ENCODE measurements at places on chromosomes 13 and 19.

DNA sequence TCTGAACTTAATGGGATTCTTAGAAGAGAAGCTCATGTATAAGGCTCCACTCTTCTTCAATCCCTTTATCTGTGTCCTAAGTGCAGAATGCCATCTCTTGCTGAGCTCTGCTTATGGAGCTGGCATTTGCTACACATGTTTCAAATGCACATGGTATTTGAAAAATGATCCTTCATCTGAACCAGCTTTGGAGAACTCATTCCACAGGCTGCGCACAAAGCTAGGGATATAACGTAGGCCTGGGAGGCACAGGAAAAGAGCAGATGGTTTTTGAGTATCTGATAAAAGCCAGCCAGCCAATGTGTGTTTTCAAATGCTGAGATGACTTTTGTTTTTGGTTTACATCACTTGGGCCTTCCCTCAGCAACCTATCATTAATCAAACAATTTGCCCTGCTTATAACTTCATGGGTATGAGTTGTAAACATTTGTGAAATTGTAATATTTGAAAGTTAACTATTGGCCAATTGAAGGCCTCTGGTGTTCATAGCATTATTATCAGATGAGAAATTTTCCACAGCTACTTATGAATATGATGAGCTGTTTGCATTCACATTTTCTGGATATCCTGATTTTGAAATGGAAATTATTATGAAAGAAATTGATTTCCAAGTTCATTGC lies 729.0 kb downstream of the FGF9 start:
- no peak for DNase-seq

- DNase-seq, result no peak
Measured at GRCh38 chr19:46494146-46494940, 1.3 kb downstream of the PNMA8B start.

GRCh38 chr13:43315522-43315921 lies 292.1 kb downstream of the DNAJC15 start:
- no peak for DNase-seq

DNA sequence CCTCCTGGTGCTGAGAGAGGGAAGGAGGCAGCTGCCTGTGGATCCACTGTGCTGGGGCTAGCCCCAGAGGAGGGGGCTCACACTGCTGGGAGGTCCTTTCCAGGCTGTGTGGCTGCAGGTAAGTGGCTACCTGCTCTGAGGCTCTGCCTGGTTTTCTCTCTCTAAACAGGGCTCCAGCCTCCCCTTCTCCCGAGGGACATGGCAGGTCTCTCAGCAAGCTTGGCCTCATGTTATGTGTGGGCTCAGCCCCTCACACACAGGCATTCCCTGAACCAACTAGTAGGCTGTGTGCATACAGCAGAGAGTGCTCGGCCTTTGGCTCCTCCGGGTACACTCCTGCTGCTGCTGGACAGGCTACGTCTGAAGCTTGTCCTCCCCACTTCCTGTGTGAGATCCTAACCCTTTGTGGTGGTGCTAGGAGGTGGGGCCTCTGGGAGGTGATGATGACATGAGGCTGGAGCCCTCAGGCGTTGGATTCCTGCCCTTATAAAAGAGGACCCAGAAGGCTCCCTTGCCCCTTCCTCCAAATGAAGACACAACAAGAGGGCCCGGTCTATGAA lies 4.2 kb downstream of the ZNF835 start:
- DNase-seq, result no peak

DNA sequence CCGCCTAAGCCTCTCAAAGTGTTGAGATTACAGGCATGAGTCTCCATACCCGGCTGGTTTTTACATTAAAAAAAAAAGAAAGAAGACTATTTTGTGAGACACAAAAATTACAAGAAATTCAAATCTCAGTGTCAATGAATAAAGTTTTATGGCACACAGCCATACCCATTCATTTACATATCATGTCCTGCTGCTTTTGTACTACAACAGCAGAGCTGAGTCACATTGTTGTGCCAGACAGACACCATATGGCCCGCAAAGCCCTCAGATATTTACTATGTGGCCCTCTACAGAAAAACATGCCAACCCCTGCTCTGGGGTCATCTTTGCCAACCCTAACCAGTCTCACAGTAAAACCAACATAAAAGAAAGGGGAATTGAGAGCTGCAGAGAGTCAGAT lies 5.3 kb downstream of the SMIM7 start:
- DNase-seq, result no peak

DNA sequence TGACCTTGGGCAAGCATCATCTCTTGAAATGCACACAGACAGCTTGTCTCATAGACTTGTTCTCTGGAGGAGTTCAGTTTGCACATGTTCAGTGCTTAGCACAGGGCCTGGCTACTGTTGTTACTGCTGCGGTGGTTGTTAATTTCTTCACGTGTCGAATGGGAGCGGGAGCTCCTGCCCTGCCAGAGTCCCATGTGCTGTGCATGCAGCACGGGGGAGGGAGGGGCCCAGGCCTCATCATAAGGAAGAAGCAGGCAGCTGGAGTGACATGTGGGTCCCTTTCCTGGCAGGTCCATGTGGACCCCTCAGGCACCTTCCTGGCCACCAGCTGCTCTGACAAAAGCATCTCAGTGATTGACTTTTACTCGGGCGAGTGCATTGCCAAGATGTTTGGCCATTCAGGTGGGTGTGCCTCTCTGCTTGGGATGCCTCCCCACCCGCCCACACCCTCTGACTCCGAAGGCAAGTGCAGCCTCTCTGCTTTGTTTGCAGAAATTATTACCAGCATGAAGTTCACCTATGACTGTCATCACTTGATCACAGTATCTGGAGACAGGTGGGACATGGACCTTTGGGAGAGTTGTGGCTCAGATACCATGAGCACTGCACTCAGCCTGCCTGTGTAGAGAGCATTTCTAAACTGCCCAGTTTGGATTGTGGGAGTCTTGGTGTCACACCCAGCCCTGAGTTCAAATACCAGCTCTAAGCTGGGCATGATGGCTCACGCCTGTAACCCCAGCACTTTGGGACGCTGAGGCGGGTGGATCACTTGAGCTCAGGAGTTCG lies 19.8 kb upstream of the OVOL3 start:
- no peak for DNase-seq

GRCh38 chr19:30360376-30361106 lies 11.6 kb upstream of the ZNF536 start:
- no peak for DNase-seq

- DNase-seq, result no peak
Measured at GRCh38 chr13:32783067-32783466, 196.8 kb downstream of the PDS5B start.

DNA sequence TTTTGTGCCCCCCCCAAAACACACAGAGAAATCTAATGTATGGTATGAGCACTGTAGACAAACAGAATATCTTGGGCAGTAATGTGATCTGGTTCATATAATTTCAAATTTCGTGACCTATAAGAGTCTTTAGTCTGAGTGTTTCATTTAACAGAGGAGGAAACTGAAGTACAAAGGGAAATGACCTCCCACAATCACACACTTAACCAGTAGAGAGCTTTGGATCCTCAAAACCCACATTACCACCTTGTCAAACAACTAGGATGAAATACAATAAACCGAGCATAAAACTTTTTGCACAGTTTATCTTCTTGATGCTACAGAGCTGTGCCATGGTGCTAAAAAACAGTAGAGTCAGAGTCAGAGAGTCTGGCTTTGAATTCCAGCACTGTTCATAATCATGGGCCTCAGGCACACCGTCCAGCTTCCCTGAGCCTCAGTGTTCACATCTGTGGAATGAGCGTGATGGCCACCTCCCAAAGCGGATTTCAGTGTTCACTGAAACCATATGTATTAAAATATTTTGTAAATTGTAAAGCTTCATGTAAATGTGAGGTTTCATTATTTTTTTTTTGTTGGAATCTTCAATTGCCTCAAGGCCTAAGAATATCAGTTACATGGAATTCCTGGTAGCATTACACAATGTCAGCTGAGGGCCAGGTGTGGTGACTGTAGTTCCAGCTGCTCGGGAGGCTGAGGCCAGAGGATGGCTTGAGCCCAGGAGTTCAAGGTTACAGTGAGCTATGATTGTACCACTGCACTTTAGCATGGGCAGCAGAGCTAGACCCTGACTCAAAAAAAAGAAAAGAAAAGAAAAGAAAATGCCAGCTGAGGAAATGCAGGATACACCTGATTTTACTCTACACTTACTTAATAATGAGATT lies 126.4 kb upstream of the FRY start:
- no peak for DNase-seq
